CD4-positive, alpha-beta T cell (primary cell): ENCODE measurements at places on chromosomes 2 and 18. TPM values are rescaled to one million over a fixed set of nuclear protein-coding genes. Genes with fewer than 3 reads are reported as not detected.

ALPP gene
- total RNA-seq, result not detected

TMEM182 gene
- total RNA-seq, result 2.7 TPM

LINC00305 gene
- not detected for total RNA-seq

RMDN2 gene
- 3.3 TPM for total RNA-seq

CTAGE1 gene
- not detected for total RNA-seq

ACP1 gene
- 89.7 TPM for total RNA-seq

ITGB6 gene
- total RNA-seq, result not detected
